Camera-type eye (tissue), 1 donor: ENCODE measurements at places on chromosomes 11 and 22. TPM values are rescaled to one million over a fixed set of nuclear protein-coding genes. Genes with fewer than 3 reads are reported as not detected.

Gene OR4D9
- not detected for total RNA-seq

Gene NOX4
- 8.2 TPM for total RNA-seq

Gene BEST1
- 66.5 TPM for total RNA-seq

Gene IFITM2
- total RNA-seq = 11.1 TPM

Gene OR52E8
- total RNA-seq = not detected

Gene TMPRSS13
- total RNA-seq = 1.7 TPM

Gene GRAMD4
- 26.8 TPM for total RNA-seq

Gene FAM83F
- total RNA-seq = 3.4 TPM

Gene PIWIL4
- 13.1 TPM for total RNA-seq

Gene SCT
- total RNA-seq = not detected

Gene POU2AF2
- total RNA-seq = not detected

Gene E2F8
- total RNA-seq = 2.5 TPM

Gene KRTAP5-11
- total RNA-seq = not detected

Gene ZW10
- 25.2 TPM for total RNA-seq

Gene CAPN5
- total RNA-seq = 13.4 TPM

Gene MFNG
- 22.3 TPM for total RNA-seq

Gene FIBIN
- 22.3 TPM for total RNA-seq

Gene TIMP3
- 237 TPM for total RNA-seq

Gene ENTHD1
- not detected for total RNA-seq

Gene DDI1
- total RNA-seq = not detected

Gene HEPHL1
- total RNA-seq = not detected

Gene OR6A2
- total RNA-seq = 0.55 TPM

Gene PVALB
- total RNA-seq = 3.2 TPM

Gene HTR3B
- not detected for total RNA-seq

Gene C11orf42
- total RNA-seq = not detected

Gene GGT1
- total RNA-seq = 6.3 TPM

Gene GRAP2
- total RNA-seq = 2.5 TPM

Gene TREH
- total RNA-seq = not detected

Gene MTMR3
- total RNA-seq = 106 TPM

Gene CABP4
- 6.3 TPM for total RNA-seq

Gene BTBD18
- not detected for total RNA-seq

Gene LMNTD2
- 0.33 TPM for total RNA-seq

Gene TENM4
- 73.8 TPM for total RNA-seq
